PC-9 (cell line): ENCODE measurements at places on chromosomes 7 and 10.

- no peak for DNase-seq
Observed at GRCh38 chr10:7162331-7162730, 248.5 kb downstream of the SFMBT2 start.

DNA sequence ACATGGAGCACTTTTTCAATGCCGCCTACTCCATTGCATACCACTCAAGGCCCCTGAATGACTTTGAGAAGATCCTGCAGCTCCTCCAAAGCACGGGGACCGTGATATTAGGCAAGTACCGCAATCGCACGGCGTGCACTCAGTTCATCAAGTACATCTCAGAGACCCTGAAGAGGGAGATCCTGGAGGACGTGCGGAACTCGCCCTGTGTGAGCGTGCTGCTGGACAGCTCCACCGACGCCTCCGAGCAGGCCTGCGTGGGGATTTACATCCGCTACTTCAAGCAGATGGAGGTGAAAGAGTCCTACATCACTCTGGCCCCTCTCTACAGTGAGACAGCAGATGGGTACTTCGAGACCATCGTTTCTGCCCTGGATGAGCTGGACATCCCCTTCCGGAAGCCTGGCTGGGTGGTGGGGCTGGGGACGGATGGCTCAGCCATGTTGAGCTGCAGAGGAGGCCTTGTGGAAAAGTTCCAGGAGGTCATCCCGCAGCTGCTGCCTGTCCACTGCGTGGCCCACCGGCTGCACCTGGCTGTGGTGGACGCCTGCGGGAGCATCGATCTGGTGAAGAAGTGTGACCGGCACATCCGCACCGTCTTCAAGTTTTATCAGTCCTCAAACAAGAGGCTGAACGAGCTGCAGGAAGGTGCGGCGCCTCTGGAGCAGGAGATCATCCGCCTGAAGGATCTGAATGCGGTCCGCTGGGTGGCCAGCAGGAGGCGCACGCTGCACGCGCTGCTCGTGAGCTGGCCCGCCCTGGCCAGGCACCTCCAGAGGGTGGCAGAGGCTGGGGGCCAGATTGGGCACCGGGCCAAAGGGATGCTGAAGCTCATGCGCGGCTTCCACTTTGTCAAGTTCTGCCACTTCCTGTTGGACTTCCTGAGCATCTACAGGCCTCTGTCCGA, 12.7 kb upstream of the ATP6V0E2 start:
- no peak for DNase-seq

GRCh38 chr7:125406111-125406510, 476.5 kb upstream of the POT1 start:
- no peak for DNase-seq

- no peak for DNase-seq
Observed at GRCh38 chr7:2405601-2406345, 2.4 kb downstream of the CHST12 start.

DNA sequence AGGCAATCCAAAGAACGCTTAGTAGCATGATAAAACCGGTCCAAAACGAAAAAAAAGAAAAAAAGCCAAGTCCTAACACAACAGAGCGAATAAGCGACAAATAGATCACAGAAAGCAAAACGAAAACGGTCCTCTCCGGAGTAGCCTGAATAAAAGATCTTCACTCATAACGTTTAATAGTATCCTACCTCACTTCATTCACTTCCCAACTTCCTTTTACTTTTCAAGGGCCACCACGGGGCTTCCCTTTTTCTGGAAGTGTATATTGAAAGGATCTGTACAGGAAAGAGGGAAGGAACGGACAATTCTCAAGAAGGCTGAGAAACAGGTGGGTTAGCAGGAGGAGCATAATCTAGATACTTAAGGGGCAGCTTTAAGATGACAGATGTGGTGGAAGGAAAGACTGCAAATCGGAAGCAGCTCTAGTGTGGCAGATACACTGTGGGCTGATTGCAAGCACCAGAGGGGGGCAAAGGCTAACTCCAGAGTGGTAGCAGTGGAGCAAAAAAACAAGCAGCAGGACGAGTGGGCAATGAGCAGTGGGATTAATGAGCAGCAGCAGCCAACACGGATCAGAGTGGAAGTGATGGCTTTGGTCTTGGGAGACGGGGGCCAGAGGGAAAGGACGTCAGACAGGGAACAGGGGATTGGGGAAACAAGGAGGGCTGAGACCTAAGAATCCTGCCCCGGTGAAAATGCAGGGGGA, 866 bp downstream of the CNOT4 start:
- DNase-seq: no peak

- DNase-seq: no peak
Observed at GRCh38 chr10:103394180-103394579, 2.1 kb downstream of the ATP5MK start.

DNA sequence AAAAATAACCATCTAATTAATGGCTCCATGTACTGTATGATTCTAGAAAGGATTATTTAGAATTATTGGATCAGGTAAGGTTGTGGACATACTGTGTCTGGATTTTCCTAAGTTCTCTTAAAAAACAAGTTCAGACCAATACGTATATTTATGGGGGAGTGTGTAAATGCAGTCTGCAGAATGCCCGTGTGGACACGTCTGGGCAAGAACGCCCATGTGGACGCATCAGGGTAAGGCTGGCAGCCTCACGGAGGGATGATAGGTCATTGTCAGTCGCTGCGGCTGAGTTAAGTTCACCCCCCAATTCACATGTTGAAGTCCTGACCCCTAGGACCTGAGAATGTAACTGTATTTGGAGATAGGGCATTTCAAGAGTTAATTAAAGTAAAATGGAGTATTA, 160.0 kb upstream of the SHH start:
- no peak for DNase-seq

GRCh38 chr7:98617051-98617959, at the start of gene NPTX2:
Gene NPTX2 (plus strand): TSS chr7:98617285. CDS start chr7:98617462, 177 bp downstream.
- no peak for DNase-seq
